ENCODE measurements at places on chromosomes 3 and 15. TPM values are rescaled to one million over a fixed set of nuclear protein-coding genes. Genes with fewer than 3 reads are reported as not detected.

- H3K4me3 ChIP-seq: no peak overlapping the region
- H3K4me1 ChIP-seq: no peaks in the 10 kb centered on the region
- H3K27ac ChIP-seq: no peak overlapping the region
These were observed 965.8 kb downstream of the ROBO1 start for GRCh38 chr3:78801926-78802561.

KLF15 gene
- polyA plus RNA-seq: 1.4 TPM

NLGN1 gene
- 3.6 TPM for polyA plus RNA-seq

GRCh38 chr15:40878785-40879184 is 4.8 kb upstream of the RHOV start:
- peaks cover 2% of the 10 kb centered on the region for H3K27me3 ChIP-seq
- no peaks in the 10 kb centered on the region for H3K4me1 ChIP-seq
- no peak for DNase-seq
- no peaks in the 10 kb centered on the region for H3K36me3 ChIP-seq

GRCh38 chr15:87850916-87851315 is 405.6 kb downstream of the NTRK3 start:
- H3K4me1 ChIP-seq: no peaks in the 10 kb centered on the region
- H3K4me3 ChIP-seq: no peak overlapping the region
- H3K27ac ChIP-seq: no peak overlapping the region
- no peaks in the 10 kb centered on the region for H3K36me3 ChIP-seq

SLC2A2 gene
- polyA plus RNA-seq: 202 TPM

DNA sequence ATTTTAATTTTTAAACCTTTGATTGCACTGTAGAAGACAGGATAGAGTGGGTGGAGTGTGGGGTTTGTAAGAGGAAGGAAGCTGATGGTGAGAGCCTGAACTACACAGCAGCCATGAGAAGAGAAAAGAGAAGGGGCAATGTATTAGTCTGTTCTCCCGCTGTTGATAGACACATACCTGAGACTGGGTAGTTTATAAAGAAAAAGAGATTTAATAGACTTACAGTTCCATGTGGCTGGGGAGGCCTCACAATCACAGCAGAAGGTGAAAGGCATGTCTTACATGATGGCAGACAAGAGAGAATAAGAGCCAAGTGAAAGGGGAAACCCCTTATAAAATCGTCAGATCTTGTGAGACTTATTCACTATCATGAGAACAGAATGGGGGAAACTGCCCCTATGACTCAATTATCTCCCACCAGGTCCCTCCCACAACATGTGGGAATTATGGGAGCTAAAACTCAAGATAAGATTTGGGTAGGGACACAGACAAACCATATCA is 37.3 kb downstream of the STARD5 start:
- H3K4me1 ChIP-seq: no peaks in the 10 kb centered on the region
- DNase-seq: no peak
- H3K4me3 ChIP-seq: no peak overlapping the region
- H3K27ac ChIP-seq: no peak overlapping the region
- no peaks in the 10 kb centered on the region for H3K36me3 ChIP-seq

DNA sequence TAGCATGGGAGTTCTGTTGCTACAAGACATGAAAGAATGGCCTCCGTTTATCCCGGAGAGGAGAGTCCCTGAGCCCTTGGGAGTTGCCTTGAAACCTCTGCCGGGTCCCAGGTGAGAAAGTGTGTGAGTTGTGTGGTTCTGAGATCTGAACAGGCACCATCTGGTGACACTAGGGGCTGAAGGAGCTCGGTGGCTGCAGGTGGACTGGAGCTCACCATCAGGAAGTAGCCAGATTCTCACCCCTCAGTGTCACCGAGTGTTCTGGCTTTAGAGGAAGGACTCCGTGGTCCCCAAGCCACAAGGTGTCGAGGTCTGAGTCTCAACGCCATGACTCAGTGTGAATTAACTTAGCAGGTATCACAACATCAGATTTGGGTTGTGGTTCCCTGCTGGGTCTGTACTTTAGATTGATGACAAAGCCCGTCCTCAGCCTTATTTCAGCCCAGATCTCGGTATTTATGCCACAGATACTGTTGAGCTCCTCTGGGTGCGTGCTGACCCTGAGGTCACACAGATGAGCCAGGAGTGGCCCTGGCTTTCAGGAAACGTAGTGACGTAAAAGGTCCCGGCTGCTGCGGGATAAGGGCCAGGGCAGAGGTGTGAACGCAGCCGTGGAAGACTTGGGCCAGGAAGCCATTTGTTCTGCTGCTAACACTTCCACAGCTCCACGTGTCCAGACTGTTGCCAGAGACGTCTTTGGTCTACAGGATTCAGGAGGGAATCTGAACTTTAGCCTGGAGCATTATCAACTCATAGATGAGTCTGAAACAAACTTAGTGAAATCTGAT is 54.4 kb downstream of the PGPEP1L start:
- H3K36me3 ChIP-seq: peaks cover 92% of the 10 kb centered on the region
- H3K27ac ChIP-seq: no peak overlapping the region
- DNase-seq: no peak
- H3K4me3 ChIP-seq: no peak overlapping the region
- no peaks in the 10 kb centered on the region for H3K4me1 ChIP-seq

DNA sequence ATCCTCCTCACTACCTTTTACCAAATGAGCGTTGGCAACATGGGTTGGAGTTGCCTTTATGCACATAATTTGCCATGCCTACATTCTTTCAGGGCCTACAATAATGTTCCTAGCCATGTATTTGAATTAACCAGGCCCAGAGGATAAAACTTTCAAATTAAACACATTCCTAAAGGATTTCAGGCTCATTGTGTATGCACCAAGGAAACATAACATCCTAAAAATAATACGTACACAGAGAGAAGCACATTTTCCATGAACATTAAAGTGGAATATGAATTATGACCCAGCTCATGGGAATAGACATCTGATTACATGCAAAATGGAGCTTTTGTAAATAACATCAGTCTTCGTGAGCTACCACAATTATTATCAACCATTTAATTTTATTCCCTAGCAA is 203.3 kb downstream of the RORA start:
- no peaks in the 10 kb centered on the region for H3K27me3 ChIP-seq
- DNase-seq: peak; percentile 33
- H3K36me3 ChIP-seq: no peaks in the 10 kb centered on the region
- no peak overlapping the region for H3K27ac ChIP-seq

- H3K27me3 ChIP-seq: no peaks in the 10 kb centered on the region
- H3K4me1 ChIP-seq: peaks cover 9% of the 10 kb centered on the region
- H3K36me3 ChIP-seq: no peaks in the 10 kb centered on the region
These were observed 32.7 kb downstream of the AADACL2 start for GRCh38 chr3:151766454-151766853.

GRCh38 chr3:72158639-72159326 is 373.8 kb upstream of the PROK2 start:
- no peaks in the 10 kb centered on the region for H3K27me3 ChIP-seq
- H3K4me1 ChIP-seq: peaks cover 10% of the 10 kb centered on the region
- no peak for DNase-seq

PIERCE2 gene
- polyA plus RNA-seq: 2.3 TPM

NUP210 gene
- polyA plus RNA-seq: 26.0 TPM

DNA sequence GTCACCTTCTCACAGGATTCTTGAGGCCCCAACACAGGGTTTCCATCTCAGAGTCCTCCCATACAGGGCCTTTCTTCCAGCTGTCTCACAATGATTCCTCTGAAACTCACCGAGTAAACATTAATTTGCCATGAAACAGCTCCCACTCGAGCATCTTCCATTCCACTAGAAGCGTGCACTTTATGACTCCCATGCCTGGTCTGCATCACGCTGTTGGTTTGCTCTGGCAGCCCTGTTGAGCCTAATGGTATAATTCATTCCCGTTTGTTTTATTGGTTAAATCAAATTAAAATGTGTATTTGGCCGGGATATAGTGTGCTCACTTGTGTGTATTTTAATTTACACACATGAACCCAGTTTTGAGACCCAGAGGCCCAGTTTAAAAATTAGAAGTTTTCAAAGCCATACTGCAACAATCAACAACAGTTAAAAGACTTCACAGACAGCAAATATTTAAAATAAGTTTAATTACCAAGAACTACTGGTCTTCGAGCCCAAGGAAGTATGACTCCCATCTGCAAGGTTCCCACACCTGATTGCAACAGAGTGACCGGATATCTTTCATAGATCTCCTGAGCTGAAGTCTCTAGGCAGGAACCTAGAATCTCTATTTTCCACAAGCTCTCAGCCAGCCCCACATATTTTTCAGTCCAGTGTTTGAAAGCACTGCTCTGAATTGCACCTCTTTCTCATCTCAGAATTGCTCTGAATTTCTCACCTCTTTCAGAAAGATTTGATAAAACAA is 42.3 kb upstream of the GYG1 start:
- H3K36me3 ChIP-seq: no peaks in the 10 kb centered on the region
- DNase-seq: no peak
- no peak overlapping the region for H3K4me3 ChIP-seq
- peaks cover 3% of the 10 kb centered on the region for H3K4me1 ChIP-seq
- H3K27me3 ChIP-seq: no peaks in the 10 kb centered on the region
- no peak overlapping the region for H3K27ac ChIP-seq

EPHA6 gene
- 1.6 TPM for polyA plus RNA-seq

NEO1 gene
- 135 TPM for polyA plus RNA-seq

- no peak overlapping the region for H3K4me3 ChIP-seq
- H3K27ac ChIP-seq: no peak overlapping the region
- no peaks in the 10 kb centered on the region for H3K36me3 ChIP-seq
- no peak for DNase-seq
These were observed 1041.2 kb downstream of the TUSC7 start for GRCh38 chr3:117750674-117751269.

CNTN6 gene
- polyA plus RNA-seq: 2.5 TPM

DNA sequence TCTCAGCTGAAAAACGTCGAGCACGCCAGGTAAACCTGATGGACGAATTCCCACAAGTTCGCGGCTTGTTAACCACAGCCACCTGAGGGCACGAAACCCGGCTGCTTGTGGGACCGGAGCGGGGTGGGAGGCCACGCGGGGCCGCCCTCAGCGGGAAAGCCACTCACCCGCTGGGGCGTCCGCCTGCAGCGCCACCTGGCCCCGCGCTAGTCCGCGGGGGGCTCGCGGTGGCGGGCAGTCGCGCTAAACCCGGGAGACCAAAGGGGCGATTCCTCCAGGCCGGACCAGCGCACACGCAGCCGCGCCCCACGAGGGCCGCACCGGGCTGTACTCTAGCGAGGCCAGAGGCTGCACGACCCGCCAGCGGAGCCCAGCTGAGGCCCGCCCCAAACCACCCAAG is 15.7 kb upstream of the CFAP161 start:
- no peak for DNase-seq
- no peak overlapping the region for H3K4me3 ChIP-seq
- H3K36me3 ChIP-seq: no peaks in the 10 kb centered on the region
- peaks cover 32% of the 10 kb centered on the region for H3K27me3 ChIP-seq
- H3K4me1 ChIP-seq: no peaks in the 10 kb centered on the region
- no peak overlapping the region for H3K27ac ChIP-seq

- no peaks in the 10 kb centered on the region for H3K27me3 ChIP-seq
These were observed 658.6 kb downstream of the ZBBX start for GRCh38 chr3:166721466-166721865.

PTX3 gene
- 9.2 TPM for polyA plus RNA-seq

DNA sequence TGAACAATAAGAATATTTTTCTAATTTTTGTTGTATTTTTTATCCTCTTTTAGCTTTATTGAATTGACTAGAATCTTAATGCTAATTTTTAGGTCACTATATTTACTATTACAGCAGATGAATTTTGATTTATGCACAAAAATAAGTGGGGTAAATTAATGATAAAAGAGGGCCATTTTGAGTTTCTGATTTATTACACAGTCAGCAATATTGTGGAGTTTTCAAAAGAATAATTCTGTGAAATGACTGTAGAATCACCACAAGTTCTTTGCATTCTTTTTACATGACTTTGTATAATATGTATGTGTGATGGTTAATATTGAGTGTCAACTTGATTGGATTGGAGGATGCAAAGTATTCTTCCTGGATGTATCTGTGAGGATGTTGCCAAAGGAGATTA is 812.4 kb upstream of the DPPA4 start:
- no peak overlapping the region for H3K27ac ChIP-seq
- H3K4me1 ChIP-seq: no peaks in the 10 kb centered on the region
- no peaks in the 10 kb centered on the region for H3K27me3 ChIP-seq
- no peak overlapping the region for H3K4me3 ChIP-seq
- no peaks in the 10 kb centered on the region for H3K36me3 ChIP-seq

DNA sequence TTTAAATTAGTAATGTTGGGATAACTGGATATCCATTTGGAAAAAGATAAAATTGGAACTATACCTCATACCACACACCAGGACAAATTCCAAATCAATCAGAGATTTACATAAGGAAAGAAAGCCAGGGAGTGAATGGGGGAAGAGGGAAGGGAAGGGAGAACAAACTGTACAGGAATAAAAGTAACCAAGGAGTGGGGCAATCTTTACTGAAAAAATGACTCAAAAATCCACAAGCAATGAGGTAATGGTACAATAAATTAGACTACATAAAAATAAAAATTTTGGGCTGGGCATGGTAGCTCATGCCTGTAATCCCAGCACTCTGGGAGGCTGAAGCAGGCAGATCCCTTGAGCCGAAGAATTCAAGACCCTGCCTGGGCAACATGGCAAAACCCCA is 82.6 kb downstream of the MLH1 start:
- no peaks in the 10 kb centered on the region for H3K4me1 ChIP-seq
- DNase-seq: no peak
- peaks cover 33% of the 10 kb centered on the region for H3K36me3 ChIP-seq
- H3K27ac ChIP-seq: no peak overlapping the region
- no peaks in the 10 kb centered on the region for H3K27me3 ChIP-seq

DNA sequence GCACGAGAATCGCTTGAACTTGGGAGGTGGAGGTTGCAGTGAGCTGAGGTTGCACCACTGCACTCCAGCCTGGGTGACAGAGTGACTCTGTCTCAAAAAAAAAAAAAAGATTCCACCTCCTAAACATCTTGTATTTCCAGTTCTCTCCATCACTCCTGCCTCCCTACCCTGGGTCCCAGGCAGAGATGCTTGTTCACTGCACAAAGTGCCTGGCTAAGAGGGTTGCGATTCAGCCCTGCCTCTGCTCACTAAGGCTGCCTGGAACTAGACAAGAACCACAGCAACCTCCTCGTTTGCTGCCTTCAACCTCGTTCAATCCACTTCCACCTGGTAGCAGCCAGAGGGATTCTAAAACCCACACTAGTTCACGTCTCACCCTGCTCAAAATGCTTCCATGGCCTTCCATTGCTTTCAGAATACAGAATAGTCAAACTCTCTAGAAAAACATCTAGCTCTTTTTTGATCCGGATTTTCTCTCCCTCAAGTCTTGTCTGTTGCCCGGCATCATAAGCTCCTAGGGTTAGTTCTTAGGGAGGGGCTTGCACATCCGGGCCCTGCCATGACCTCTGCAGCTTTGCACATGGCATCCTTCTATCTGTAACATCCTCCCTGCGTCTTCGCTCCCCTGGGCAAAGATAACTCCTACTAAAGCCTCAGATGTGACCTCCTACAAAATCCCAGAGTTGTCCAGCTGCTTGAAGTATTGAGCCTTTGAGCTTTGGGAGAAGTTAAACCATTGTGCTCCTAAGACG is 1.0 kb upstream of the MCM2 start:
- H3K4me1 ChIP-seq: peaks cover 9% of the 10 kb centered on the region
- H3K36me3 ChIP-seq: peaks cover 10% of the 10 kb centered on the region
- no peaks in the 10 kb centered on the region for H3K27me3 ChIP-seq
- no peak for DNase-seq

PLCL2 gene
- 10.2 TPM for polyA plus RNA-seq

SPATA12 gene
- polyA plus RNA-seq: not detected

GAP43 gene
- 39.3 TPM for polyA plus RNA-seq

GOLGA6A gene
- polyA plus RNA-seq: 0.15 TPM

EHD4 gene
- polyA plus RNA-seq: 13.1 TPM

POPDC2 gene
- 12.2 TPM for polyA plus RNA-seq

GRCh38 chr15:57865294-57865693 is 158.8 kb downstream of the POLR2M start:
- no peak overlapping the region for H3K27ac ChIP-seq
- H3K27me3 ChIP-seq: peaks cover 2% of the 10 kb centered on the region
- DNase-seq: no peak
- H3K36me3 ChIP-seq: no peaks in the 10 kb centered on the region
- H3K4me1 ChIP-seq: no peaks in the 10 kb centered on the region

All from large intestine (tissue), 12 donors.